ENCODE measurements at places on chromosomes 2 and 18.

GRCh38 chr2:70716131-70716743 is 51.8 kb downstream of the ADD2 start:
- no peak for DNase-seq

- no peak for DNase-seq
These were observed 122.3 kb downstream of the DDX1 start for GRCh38 chr2:15714002-15714401.

GRCh38 chr2:2324565-2325101 is 6.4 kb downstream of the MYT1L start:
- DNase-seq, result no peak

DNA sequence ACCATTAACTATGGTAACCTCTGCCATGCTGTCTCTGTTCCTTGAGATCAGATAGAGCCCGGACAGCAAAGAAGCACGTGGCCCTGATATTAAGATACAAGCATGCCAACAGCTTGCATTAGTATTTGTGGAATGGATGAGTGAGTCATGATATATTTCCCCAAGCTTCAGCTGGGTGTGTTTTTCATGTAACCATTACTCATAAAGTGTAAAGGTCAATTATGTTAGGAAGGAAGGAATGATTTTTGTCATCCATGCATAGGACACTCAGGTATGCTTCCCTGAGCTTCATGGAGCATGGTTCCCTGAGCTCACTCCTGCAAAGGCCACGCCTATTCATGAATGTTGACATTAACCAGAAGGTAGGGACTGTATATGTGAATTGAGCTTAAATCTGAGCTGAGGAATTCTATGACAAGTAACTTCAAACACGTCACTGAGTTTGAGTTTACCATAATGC is 74.6 kb downstream of the ARL4C start:
- DNase-seq, result no peak

GRCh38 chr2:120815292-120815691 is 79.6 kb downstream of the GLI2 start:
- DNase-seq, result no peak

DNA sequence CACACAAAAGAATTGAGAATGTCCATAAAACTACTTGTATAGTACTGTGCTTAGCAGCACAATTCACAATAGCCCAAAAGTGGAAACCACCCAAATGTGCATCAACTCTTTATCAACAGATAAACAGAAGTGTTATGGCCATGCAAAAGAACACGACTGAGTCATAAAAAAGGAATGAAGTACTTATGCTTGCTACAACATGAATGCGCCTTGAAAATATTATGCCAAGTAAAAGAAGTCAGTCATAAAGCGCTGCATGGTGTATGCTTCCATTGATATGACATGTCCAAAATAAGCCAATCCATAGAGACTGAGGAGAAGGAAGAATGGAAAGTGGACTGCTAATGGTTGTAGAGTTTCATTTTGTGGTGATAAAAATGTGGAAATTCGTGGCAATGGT is 12.1 kb upstream of the MAP2 start:
- DNase-seq, result no peak
